ENCODE measurements at places on chromosomes 12 and 14.

DNA sequence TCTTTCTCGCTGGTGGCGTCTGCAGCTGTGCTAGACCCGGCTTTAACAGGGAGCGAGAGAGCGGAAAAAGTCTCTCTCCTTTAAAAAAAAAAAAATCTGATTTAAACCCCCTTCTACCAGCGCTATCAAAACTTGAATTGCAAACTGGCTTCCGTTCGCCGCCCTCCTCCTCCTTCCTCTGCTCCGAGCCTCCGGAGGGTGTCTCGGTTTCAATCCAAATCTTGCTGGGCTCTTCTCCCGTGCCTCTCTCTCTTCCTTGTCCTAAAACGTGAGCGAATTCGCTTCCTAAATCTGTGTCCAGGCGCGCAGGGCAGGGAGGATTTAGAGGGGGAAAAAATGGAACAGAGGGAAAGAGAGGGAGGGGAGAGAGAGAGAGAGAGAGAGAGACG lies 272 bp downstream of the TBX3 start:
- DNase-seq: no peak

DNA sequence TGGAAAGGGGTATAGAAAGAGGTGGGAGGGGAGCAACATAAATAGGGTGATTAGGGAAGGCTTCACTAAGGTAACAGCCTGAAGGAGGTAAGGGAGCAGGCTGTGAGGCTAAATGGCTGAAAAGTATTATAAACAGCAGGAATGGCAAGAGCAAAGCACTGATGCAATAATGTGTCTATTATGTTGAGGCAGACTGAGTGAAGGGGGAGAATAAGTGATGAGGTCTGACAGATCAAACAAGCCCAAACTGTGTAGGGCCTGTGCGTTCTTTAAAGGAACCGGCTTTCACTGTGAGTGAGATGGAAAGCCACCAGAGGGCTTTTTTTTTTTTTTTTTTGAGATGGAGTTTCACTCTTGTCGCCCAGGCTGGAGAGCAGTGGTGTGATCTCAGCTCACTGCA lies 6.7 kb upstream of the VCPKMT start:
- DNase-seq: no peak

DNA sequence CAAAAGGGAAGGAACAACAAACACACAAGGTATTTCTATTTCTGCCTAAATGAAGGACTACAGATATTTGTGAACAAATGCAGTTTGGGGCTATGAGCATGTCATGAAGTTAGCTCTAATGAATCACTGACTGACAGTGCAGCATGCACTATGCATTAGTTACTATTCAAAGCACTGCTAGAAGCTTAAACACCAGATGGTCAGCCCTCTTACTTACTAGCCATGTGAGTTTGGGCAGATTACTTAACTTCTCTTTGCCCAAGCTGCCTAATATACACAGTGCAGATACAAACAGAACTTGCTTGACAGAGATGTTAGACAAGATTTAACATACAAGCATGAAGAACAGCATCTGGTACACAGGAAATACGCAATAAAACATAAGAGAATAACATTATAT lies 96.0 kb downstream of the ATXN2 start:
- no peak for DNase-seq

DNA sequence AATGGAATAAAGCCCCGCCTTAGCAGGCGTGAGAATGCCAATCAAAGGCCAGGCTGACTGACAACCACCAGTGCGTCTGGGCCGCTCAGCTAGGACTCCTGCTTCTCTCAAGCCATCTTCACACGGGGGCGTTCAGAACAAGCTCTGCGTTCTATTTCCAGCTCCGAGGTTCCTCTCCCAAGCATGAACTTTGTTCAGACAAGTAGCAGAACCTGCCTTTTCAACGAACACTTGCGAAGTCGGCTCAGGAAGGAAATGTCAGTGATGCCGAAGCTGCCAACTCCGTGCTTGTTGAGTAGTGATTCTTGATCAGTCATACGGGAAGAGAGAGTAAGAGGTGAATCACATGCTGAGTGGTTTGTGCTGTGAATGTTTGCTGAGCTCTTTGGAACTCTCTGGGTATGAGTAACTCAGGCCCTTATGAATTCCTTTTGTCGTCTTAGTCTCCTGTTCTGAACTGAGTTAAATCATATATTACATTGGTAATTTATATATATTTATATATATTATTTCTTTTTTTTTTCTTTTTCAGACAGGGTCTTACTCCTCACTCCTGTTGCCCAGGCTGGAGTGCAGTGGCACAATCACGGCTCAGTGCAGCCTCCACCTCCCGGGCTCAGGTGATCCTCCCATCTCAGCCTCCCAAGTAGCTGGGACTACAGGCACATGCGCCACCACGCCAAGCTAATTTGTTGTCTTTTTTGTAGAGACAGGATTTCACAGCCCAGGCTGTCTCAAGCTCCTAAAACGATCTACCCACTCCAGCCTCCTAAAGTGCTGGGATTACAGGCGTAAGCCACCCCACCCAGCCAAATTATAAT lies 29.4 kb upstream of the BCL7A start:
- peak; percentile 39 for DNase-seq

DNA sequence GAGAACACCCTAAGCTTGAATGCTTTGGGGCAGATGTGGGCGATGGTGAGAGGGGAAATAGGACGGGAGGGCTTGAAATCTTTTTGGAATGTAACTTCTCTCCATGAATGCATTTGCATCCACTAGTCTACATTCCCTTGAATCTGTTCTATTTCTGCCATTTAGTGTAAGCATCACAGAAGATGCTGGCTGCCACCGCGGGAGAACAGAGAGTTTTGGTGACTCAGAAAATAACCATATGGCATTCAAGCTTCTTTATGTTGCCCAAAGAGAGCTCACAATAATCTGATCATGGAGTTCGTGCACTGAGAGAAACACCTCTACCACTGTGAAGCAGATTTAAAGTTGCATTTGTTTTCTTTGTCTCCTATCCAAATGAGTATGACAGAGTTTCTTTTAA lies 52.6 kb upstream of the OTX2 start:
- DNase-seq: no peak

GRCh38 chr12:88052686-88053085 lies 23.5 kb upstream of the C12orf50 start:
- DNase-seq: no peak

GRCh38 chr12:9327320-9327719 lies 119.1 kb upstream of the PZP start:
- no peak for DNase-seq

GRCh38 chr14:31990183-31990857 lies 86.8 kb upstream of the ARHGAP5 start:
- DNase-seq: no peak

DNA sequence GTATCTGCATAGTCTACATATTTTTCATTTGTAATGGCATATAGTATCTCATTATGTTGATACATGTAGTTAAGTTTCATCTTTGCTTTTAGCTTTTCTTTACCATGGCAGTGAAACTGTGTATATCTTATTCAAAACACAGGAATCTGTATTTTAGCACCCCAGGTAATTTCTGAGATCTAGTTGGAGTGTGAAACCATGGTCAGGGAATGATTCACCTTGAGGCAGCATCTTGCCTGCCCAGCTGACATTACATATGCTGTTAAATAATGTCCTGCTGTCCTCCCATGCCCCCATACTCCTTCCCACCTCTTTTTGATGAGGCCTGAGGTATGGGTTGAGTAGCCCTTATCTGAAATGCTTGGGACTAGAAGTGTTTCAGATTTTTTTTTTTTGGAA lies 125.4 kb upstream of the ATF1 start:
- DNase-seq: no peak

DNA sequence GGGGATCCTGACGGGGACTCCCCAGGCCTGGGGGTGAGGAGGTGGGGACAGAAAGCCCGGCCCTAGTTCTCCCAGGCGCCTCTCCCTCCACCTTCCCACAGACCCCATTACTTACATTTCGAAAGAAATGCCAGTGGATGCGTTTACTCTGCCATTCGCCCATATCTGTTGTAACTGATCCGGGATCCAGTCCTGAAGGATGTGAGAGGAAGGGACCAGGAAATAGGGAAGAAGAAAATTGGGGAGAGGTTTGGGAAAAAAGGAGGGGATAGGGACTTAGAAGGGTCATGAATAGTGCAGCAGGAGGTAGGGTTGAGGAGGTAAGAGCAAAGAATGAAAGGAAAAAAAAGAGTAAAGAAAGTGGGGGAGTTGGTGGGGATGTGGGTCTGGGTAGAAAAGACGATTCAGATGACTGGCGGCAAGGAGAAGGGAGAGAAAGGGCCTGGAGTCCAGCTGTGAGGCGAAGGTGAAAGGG lies 1.1 kb downstream of the HOXC12 start:
- DNase-seq: no peak

- DNase-seq: no peak
Measured at GRCh38 chr12:76830436-76830835, 48.4 kb downstream of the CSRP2 start.

DNA sequence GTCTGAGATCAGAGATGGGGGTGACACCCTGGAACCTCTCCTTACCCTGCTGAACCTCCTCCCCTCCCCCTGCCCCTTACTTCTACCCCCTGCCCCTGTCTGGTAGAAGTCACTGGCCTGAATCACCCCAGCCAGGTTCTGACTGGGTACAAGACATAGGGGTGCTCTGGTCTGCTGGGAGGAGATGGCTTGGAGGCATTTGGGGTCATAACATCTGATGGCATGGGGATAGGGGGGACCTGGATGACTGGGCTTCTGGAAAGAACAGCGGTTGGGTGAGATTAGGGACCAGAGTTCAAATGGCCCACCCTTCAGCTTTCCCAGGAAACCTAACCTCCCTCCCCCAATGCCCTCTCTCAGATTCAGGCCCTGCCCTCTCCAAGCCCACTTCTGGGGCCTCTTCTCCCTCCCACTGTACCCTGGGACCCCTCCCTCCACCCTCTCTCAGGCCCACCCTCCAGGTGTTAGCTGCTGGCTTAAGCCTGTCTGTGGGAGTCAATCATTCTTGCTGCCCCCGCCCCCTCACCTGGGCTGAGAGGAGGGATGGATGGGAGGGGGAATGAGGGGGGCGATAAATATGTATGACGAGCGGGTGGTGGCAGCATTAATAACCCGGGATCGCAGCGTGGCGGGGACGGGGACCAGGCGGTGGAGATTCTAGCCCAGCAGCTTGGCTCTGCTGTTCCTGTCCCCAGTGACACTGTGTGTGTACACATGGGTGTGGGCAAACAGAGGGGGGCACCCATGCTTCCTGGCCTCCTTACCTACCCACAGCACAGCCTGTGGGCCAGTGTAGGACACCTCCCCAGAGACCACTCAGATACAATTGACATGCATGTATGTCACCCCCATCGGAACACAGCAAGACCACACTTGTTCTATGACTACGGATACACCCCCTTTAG lies 5.9 kb downstream of the NXPH4 start:
- DNase-seq: no peak

GRCh38 chr12:6759741-6760140 lies 6.4 kb upstream of the PTMS start:
- no peak for DNase-seq

GRCh38 chr14:62557416-62557815 lies 487.8 kb downstream of the KCNH5 start:
- no peak for DNase-seq

DNA sequence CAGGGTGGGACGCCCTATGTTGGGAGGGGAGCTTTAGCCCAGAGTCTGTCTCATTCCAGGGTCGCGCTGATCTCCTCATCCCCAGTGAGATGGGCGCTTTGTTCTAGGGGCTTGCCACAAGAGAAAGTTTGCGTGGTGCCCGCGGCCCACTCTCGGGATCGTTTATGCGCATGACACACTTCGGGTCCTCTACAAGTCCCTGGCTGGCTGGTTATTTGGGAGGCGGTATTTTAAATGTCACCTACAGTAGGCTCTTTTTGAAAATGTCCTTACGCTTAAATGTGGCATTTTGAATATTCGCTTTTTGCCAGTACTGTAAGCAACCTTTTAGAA lies 541 bp downstream of the GOLT1B start:
- DNase-seq: peak; percentile 4

DNA sequence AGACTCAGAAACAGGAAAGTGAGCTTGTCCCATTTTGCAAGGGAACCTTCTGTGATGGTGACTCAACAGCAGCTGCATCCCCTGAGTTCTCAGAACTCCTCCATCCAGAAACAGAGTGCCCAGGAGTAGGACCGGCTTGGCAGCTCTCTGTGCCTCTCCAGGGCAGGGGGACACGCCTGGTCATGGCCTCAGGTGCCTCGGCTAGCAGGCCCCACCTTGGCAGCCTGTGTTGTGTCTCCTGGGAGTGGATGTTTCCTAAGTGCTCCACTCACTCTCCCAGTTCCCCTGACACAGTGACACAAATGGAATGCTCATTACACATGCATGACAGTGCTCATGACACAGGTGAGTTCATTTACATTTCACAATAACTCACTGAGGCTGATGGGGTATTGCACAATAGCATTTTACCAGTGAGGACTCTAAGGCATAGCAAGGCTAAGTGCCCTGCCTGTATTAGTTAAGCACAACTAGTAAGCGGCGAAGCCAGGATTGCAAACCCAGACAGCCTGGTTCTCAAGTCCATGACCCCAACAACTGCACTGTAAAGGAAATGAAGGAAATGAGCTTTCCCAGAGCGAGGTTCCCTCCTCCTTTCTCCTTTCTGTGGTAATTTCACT lies 47.4 kb downstream of the CALM1 start:
- DNase-seq: no peak

DNA sequence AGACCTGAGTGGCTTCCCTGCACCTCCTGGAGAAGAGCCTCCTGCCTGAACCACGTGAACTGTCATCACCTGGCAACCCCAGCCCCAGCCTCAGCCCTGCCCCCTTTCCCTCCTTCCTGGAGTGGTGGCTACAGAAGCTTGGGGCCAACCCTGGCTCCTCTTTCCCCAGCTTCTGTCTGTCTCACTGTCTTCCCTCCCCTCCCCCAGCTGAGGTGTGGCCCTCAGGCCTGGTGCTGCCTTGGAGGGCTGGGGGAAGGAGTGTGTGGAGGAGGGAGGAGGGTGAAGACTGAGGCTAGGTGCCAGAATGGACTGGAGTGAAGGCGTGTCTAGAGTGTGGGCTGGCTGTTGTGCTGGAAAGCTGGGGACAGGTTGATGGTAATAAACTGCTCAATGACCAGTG lies 9.7 kb downstream of the NFATC4 start:
- DNase-seq: no peak

DNA sequence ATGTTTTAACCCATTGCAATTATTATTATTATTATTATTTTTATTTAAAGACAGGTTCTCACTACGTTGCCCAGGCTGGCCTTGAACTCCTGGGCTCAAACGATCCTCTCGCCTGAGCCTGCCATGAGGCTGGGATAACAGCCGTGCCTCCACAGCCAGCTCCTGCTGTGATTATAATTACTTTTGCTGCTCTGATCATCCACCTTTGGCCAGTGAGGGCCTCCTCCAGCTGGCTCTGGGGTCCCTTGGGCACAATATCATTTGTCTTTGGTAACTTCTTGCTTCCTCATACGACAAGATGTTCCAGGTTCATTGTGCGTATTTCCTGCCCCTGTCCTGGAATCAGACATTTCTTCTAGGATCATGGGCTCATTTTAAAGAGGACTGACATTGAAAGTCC lies 28.4 kb downstream of the LRTM2 start:
- DNase-seq: no peak

DNA sequence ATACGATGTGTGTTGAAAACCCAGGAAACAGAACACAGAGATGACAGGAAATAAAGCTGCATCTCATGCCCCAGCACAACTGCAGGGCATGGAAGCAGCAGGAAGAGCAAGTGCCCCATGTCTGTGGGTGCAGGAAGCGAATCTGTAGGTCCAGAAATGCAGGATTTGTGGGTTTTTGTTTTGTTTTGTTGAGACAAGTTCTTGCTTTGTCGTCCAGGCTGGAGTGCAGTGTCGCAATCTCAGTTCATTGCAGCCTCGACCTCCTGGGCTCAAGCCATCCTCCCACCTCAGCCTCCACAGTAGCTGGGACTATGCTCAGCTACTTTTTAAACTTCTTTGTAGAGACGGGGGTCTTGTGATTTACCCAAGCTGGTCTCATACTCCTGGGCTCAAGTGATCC lies 6.2 kb upstream of the RPS6KL1 start:
- no peak for DNase-seq
